ENCODE measurements at places on chromosomes 13 and 19.

- no peak for DNase-seq
Observed at GRCh38 chr19:14081797-14082674, 3.5 kb downstream of the C19orf67 start.

GRCh38 chr13:100423375-100423774, 165.2 kb downstream of the GGACT start:
- DNase-seq, result no peak

GRCh38 chr19:51364200-51365106, 1.7 kb downstream of the ETFB start:
- DNase-seq, result no peak

GRCh38 chr19:8503510-8503909, 1.1 kb upstream of the PRAM1 start:
- no peak for DNase-seq

DNA sequence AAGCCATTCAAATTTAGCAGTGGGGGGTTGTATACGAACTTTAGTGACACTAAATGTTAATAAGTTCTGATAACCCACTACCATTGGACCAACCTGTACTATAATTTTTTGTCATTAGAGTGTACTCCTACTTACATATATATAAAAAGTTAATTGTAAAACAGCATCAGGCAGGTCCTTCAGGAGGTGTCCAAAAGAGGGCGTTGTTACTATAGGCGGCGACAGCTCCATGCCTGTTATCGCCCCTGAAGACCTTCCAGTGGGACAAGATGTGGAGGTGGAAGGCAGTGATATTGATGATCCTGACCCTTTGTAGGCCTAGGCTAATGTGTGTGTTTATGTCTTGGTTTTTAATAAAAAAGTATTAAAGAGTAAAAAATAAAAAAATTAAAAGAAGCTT, 27.5 kb downstream of the SPRYD7 start:
- DNase-seq, result no peak

GRCh38 chr13:23718996-23719395, 148.8 kb downstream of the TNFRSF19 start:
- DNase-seq, result no peak
